ENCODE measurements at places on chromosomes 3 and 15.

DNA sequence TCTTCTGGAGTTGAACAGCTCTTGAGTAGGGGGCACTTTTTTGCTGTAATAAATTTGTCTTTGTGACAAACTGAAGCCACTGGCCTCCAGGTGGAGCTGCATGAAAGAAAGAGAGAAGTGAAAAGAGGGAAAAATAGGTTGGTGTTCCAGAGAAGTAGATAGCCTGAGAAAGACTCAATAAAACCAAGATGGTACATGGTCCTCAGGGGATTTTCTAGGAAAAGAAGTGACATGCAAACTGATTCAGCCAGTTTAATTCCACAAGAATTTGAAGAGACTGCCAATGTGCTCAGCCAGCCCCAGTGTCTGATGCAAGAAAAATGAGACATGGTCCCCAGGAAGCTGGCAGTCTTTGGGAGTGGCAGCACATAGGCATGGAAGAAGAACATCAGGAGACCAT, 152.7 kb downstream of the CD47 start:
- peak; percentile 40 for DNase-seq

GRCh38 chr15:67957435-67958132, 96.5 kb upstream of the PIAS1 start:
- DNase-seq, result no peak

DNA sequence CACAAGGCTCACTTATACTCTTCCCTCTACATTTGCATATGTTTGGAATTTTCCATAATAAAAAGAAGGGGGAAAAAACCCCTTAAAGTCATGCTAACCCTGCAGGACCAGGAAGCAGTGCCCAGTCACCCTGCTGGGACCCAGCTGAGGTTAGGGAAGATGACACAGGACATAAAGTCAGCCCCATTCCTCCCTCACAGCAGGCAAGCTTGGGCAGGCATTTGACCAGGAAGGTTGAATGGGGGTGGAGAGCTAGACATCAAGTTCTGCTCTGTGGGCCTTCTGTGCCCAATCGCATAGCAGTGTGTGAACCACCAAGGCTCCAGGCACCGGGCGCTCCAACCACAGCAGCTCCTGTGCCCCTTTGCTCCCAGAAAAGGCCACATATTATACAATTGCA, 7.1 kb upstream of the HDAC11 start:
- no peak for DNase-seq

DNA sequence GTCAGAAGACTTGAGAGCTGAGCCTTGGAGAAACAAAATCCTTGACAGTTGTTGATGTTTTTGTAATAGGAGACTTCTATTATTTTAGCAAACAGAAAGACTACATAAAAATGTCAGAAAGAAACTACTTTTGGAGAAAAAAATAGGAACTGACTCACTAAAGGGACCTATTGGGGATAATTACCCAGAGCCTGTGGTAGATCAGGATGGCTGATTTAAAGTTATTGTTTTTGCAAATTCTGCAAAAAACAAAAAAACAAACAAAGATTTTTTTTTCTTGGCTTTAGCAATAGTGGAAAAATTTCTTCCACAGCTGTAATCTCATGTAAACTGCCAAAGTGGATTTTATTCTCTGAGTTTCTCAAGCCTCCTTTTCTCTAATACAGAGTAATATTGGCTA, 101.5 kb upstream of the SATB1 start:
- DNase-seq, result no peak

DNA sequence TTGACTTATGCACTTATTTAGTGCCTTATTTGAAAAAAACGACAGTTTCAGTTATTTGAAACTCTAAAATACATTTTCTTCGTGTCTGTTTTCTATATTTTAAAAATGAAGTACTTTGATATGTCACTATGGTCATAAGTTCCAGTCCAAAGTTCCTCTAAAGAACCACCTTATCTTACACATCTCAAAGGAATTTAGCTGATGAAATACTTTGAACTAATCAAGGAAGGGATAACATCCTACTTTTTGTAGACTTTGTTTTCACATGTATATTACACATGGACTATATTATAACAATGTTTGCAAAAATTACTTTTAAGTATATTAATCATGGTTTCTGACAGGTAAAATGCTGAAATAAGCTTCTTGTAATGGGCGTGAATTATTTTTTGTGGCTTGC, 265.8 kb upstream of the ZNF717 start:
- DNase-seq, result no peak

DNA sequence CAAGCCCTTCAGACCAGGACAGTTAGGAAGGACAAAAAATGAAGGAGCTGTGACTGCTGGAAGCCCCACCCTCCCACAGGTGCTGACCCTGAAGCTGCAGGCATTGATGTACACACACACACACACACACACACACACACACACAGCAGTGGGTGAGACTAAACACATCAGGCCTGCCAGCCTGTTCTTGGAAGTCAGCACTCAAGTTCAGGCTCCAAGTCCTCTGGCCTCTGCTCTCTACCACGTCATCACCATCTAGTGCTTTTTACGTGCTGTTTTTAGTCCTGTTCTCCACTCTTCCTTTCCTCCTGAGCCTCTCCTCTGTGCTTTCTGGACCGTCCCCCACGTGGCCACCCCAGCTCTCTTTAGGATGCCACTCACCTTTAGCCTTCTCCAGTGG, 5.4 kb upstream of the KBTBD12 start:
- no peak for DNase-seq

DNA sequence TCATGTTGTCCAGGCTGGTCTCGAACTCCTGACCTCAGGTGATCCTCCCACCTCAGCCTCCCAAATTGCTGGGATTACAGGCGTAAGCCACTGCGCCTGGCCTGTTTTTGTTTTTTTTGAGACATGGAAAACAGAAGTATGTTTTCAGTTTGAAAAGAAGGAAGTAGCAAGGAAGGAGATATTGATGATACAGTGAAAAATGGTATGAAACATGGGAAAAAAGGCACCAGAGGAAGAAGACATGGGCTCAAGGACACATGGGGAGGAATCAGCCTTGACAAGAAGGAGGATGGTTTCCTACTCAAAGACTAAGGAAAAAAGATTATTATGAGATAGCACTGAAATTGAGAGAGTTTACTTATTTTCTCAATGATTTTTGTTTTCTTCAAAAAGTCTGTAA, 30.7 kb downstream of the FMN1 start:
- no peak for DNase-seq

- DNase-seq, result no peak
These were observed at the start of gene LTK for GRCh38 chr15:41513506-41514227. LTK (minus strand) TSS chr15:41513827; CDS start chr15:41513709, 118 bp downstream.

DNA sequence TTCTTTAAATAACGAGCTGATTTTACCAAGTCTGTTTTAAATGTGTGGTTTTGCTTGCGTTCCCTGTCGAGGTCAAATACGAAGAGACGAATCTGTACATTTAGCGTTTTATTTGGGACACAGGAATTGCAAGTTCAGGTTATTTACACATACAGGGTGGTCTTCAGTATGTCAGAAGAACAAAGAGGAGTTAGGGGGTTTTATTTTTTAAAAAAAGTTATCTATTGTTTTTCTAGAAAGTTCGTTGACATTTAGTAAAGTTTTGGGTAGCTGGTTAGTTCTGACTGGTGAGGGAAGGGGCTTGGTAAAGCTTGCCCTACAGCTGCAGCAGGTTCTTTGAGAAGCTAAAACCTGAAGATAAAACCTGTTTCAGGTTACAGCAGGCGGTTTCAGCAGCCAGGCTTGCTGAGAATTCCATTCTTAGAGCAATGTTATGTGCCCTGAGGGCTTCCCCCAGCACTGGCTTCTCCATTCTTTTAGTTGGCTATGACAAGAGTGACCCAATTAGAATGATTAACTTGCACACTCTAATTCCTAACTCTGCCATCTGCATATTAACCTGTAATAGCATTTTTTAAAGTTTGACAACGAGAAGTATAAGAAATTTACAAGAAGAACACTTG, 815 bp upstream of the ZNF280D start:
- DNase-seq, result no peak

DNA sequence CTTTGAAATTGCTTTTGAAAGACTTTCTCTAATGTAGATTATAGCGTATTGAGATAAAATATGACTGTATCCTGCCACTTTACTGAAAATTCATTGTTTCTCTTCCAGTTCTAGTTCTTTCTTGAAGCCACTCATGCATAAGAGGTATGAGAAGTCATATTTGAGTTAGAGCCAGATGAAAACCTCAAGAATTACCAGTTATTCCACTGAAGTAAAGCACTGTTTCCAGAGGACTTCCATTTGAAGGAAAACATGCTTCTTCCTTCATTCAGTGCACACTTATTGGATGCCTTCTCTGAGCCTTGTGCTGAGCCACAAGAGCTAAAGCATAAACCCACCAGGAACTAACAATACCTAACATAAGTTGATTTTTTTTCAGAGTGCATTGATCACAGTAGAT, 513.4 kb downstream of the ZNF385D start:
- DNase-seq, result peak; percentile 44

DNA sequence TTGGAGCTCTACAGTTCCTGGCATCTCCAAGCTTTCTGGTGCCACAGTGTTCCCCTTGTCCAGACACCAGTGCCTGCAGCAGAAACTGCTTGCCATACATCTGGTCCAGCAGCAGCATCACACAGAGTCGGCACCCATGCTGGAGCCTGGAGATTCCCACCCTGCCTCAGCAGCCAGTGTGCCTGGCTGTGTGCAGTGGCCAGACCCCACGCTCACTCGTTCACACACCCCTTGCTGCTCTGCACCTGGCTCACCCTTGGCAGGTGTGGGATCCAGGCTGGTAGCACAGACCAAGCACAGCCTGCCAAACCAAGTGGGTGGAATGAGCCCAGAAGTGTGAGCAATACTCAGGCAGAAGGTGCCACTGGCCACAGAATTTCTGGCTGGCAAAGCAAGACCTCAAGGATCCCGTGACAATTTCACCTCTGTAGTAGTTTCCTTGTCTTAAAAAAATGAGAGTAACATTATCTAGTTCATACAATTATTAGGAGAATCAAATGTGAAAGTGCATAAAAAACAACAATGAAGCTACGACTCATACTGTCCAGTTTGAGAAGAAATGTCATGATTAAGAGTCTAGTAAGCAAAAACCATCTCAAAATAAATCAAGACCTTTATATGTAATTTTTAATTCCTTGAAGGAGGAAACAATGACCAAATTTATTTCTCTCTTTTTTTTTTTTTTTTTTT, 22.9 kb upstream of the ZBED2 start:
- DNase-seq, result no peak

- DNase-seq, result peak; percentile 93
These were observed 177.7 kb downstream of the VGLL4 start for GRCh38 chr3:11465744-11466616.

DNA sequence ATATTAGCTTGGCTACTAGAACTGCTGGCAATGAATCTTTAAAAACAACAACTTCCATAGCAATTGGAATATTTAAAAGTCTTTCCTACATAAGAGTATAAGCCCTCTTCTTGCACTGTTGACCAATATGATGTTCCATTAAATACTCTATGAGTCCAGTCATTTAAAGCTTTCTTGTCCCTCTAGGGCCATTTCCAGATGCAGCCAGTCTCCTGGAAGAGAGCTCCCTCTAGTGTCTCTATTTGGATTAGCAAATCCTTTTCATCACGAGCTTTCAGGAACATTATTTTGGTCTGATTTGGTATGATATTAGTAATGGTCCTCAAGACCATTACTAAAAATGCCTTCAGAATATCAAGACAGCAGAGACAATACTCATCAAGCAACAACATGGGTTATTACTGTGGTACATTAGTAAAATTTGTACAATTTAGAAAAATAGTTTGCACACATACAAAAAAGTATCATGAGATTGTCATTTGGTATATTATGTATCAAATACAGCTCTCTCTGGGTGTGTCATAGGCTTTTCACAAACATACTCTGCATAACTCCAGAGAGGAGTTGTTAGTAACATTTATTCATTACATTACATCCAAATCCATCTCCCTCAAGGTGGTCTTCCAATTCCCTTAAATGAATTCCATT, 101.3 kb downstream of the DPH6 start:
- peak; percentile 58 for DNase-seq

- DNase-seq, result no peak
These were observed 29.6 kb downstream of the CHRD start for GRCh38 chr3:184409331-184409926.

DNA sequence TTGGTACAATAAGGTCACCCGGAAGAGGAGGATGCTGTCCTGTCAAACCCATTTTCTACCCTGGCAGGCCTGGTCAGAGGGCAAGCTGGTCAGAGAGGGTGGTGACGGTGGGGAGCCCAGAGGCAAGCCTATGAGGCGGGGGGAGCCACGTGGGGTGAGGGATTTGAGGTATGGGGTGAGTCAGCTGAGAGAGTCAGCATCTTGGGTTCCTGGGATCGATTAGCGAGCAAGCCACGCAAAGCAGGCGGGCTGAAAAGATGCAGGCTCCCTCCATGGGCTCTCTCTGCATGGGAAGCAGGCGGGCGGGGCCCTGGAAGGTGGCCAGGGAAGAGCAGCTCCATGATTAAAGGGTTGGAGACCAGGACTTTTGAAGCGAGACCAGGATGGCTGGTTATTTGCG, 48.1 kb downstream of the MAGEF1 start:
- peak; percentile 92 for DNase-seq

- DNase-seq, result no peak
These were observed 2.5 kb upstream of the CNTN4 start for GRCh38 chr3:2096216-2096615.

DNA sequence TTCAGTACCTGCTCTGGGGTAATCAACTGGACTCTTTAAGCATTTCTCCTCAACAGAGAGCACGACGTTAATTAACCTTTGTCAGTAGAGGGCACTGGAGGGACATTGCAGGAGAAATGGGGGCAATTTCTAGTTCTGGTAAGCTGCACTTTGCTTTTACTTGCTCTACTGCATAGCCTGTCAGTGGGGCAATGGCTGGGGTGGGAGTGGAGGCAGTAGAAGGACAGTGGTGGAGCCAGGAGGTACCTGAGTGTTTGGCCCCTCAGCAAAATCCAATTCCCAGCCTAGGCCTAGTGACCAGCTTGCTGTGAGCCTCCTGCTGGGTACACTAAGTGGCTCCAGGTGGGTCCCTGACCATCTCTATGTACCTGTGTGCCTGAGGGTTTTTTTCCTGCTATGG, 18.3 kb upstream of the MED12L start:
- no peak for DNase-seq

- DNase-seq, result peak; percentile 67
These were observed 108.9 kb upstream of the THBS1 start for GRCh38 chr15:39471785-39472574.
